ENCODE measurements at places on chromosomes 5 and 9.

DNA sequence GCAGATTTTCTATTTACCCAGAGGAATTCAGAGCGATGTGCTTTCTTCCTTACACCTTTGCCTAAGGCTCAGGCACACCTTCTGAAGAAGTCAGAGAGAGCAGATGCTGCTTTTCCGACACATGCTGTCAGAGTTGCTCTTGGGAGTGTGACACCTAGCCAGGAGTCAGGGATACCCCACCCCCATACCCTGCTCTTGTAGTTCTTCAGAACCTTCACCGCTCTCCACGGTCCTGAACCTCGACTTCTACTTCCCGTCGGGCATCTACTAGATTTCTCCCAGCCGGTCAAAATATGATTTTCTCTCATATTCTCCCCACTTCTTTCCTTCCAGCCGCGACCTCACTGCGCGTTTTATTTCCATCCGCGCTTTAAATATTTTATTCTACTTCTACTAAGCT is 1.7 kb downstream of the GRIN3A start:
- peak; percentile 20 for DNase-seq

DNA sequence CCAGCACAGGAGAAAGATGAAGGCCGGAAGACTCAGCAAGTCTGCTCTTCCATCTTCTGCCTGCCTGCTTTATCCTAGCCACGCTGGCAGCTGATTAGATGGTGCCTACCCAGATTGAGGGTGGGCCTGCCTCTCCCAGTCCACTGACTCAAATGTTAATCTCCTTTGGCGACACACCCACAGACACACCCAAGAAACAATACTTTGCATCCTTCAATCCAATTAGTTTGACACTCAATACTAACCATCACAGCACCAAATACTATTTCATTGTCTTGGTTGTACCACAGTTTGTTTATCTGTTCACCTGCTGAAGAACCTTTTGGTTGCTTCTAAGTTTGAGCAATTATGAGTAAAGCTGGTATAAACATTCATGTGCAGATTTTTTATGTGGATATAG is 23.7 kb downstream of the SMIM32 start:
- DNase-seq = no peak

- DNase-seq = peak; percentile 5
Measured at GRCh38 chr9:79140751-79141150, 431.0 kb upstream of the TLE4 start.

GRCh38 chr5:153893817-153894216 is 144.9 kb downstream of the FAM114A2 start:
- DNase-seq = no peak

GRCh38 chr9:93254806-93255493 is 71.0 kb downstream of the WNK2 start:
- no peak for DNase-seq

DNA sequence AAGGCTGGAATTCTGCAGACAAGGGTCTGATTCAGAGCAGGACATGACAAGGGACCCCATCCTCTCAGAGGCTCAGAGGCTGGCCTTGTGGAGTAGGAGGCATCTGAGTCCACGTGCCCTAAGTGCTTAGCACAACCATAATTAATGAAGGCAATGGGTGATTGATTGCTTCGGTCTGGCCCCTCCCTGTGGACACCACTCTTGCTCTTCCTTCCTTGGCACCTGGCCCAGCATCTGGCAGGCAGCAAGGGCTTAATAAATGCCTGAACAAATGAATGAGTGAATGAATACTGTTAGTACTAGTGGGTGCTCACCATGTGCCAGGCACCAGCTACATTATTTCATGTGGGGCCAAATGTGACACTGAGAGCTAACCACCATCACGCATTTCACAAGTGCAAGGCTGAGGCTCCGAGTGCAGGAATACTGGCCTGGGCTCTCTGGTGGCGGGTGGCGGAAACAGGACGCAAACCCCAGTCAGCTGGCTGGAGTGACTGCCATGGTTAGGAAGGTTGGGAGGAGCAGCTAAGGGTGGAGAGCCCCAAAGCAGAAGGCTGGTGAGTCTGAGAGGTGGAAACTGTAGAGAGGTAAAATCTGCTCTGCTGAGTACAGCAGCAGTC is 53.6 kb downstream of the ASS1 start:
- DNase-seq = peak; percentile 6

Measured in kidney tubule cell (primary cell).